ENCODE measurements at places on chromosomes 4 and X. TPM values are rescaled to one million over a fixed set of nuclear protein-coding genes. Genes with fewer than 3 reads are reported as not detected.

- DNase-seq = no peak
Measured at GRCh38 chr4:113639326-113639725, 122.2 kb downstream of the CAMK2D start.

DNA sequence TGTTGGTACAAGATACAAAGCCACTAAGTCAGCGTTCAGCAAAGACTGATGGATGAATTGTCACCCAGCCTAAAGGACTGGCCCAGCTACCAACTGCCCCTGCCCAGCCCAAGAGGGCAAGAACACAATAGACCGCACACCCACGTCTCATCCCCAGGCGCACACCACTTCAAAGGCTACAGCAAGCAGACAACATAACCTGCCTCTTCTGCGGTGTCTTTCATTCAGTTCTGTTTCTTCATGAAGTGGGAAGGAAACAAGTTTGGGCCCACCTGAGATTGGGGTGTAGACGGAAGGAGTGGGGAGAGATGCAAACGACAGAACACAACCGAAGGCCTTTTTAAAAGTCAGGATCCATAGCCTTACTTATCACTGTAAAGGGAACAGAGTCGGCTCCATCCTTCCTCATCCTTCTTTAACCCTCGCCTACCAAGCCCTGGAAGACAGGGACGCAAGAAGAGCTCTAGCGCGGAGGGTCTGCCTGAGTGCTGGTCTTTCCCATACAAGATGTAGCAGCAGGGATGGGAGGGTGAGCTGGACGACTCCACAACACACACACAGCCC, 691 bp downstream of the SCARB2 start:
- no peak for DNase-seq

The STK26 gene
- polyA plus RNA-seq = 44.0 TPM

The FGA gene
- polyA plus RNA-seq = not detected

Measured in forelimb muscle (tissue), 1 donor.